ENCODE measurements at places on chromosomes 7 and 10. TPM values are rescaled to one million over a fixed set of nuclear protein-coding genes. Genes with fewer than 3 reads are reported as not detected.
A peak's percentile ranks its signal among the peaks of the same experiment; 100 is the strongest.

The GIMAP7 gene
- not detected for polyA plus RNA-seq

The HMX3 gene
- 0.05 TPM for polyA plus RNA-seq

The DENND2A gene
- polyA plus RNA-seq = 5.0 TPM

The AS3MT gene
- 5.8 TPM for polyA plus RNA-seq

The UNC5B gene
- 27.9 TPM for polyA plus RNA-seq

The SAMD9 gene
- 0.02 TPM for polyA plus RNA-seq

The CNPY1 gene
- not detected for polyA plus RNA-seq

The LIPN gene
- not detected for polyA plus RNA-seq

The AGAP6 gene
- 16.4 TPM for polyA plus RNA-seq

The UTF1 gene
- 0.47 TPM for polyA plus RNA-seq

The SAMD9L gene
- not detected for polyA plus RNA-seq

The ZC3HAV1L gene
- polyA plus RNA-seq = 7.1 TPM

The GDF10 gene
- polyA plus RNA-seq = 0.32 TPM

The SCIN gene
- polyA plus RNA-seq = 0.47 TPM

The RBM28 gene
- polyA plus RNA-seq = 9.6 TPM

- no peak for DNase-seq
Measured at GRCh38 chr10:115980470-115980869, 292.5 kb downstream of the GFRA1 start.

GRCh38 chr7:14023838-14024237, 34.4 kb upstream of the ETV1 start:
- DNase-seq = no peak

- no peak for DNase-seq
Measured at GRCh38 chr10:70227548-70228320, 5.5 kb downstream of the PPA1 start.

DNA sequence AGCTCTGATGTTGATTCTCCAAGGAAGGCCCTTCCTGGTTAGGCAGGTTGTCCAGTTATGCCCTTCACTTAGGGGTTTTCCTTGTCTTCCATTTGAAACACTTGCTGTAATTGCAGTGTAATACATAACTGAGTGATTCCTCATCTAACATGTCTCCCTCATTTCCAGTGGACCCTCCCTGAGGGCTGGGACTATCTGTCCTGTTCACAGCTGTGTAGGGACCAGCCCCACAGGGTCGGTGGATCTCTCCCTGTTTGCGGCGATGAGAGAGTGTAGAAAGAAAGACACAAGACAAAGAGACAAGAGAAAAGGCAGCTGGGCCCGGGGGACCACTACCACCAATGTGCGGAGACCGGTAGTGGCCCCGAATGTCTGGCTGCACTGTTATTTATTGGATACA, 135.9 kb upstream of the EEPD1 start:
- DNase-seq = no peak

DNA sequence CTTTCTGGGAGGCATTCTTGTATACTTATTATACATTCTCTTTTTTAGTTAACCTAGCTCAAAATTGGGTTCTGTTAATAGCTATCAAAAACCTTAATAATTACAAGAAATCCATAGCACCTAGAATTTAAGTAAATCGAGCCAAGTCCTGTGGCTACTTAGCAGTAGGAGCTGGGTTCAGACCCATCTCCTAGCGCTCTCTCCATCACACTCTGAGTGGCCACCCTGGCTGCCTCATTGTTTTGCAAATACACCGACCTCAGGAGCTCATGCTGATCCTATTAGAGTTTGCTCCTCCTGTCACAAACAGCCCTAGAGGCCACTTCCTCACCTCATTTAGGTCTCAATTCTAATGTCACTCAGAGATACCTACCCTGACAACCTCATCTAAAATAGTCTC, 46.2 kb upstream of the OSBPL3 start:
- DNase-seq = peak; percentile 17

- DNase-seq = no peak
Measured at GRCh38 chr7:37061849-37062559, 337.7 kb upstream of the AOAH start.

DNA sequence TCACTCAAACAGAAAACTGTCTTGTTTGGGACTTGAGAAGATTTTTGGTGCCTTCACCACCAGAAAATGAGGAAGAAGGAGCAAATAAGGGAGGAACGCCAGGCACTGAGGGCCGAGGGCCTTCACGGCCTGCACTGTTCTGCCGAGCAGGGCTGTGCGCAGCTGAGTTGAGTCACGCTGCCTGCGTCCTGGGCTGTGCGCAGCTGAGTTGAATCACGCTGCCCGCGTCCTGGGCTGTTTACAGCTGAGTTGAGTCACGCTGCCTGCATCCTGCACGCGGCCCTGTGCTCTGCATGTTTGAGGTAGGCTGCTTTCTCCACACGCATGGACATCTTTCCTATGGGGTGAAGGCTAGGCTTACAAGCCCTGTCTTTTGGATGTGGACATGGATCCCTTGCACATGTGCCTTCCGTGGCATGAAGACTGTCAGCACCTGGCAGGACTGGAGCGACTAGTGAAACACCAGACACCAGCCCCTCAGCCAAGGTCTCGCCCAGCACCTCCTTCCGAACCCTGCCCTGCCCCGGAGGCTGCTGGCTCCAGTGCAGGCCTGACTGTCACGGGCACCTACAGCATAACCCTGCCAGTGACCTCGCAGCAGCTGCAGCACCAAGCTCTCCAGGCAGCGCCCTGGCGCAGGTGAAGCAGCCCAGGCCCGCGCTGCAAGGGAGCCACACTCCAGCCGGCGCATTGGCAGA, 96.7 kb downstream of the HTR5A start:
- no peak for DNase-seq

DNA sequence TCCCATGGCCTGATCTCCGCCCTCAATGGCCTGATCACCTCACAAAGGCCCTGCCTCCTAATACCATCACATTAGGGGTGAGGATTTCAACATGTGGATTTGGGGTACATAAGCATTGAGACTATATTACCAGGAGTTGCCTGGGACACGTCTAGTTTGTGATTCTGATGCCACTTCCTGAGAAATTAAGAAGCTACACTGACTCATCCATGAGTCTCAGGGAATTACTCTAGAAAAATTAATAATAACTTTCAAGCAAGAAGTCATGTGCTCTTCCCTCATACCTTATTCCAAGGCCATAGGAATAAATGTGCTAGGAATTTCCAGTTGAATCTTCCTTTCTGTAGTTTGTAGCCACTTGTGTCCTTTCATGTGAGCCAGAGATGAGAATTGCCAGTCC, 519.3 kb upstream of the MKI67 start:
- DNase-seq = no peak

DNA sequence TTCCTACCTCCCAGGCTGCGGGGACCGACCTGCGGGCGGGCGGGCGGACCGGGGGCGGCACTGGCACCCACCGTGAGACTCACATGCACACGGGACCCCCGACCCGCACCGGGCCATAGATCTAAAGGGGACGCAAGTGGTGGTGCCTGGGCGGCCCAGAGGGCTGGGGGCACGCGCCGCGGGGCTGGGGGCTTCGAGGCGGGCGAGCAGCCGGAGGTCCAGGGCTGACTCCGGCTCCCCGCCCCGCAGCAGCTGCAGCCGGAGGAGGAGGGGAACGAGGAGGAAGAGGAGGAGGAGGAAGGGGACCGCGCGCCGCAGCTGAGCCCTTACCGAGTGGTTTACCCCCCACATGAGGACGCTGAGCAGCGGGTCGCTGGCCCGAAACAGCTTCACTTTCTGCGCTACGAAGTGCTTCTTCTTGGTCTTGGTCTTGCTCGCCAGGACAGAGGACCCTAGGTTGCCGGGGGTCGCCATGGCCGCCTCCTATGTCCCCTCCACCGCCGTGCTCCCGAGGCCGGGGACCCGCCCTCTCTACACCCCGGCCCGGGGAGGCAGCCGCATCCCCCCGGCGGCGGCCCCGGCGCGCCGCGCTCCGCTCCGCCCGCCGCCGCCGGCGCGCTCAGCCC, 412 bp downstream of the PIP4K2A start:
- DNase-seq = no peak

DNA sequence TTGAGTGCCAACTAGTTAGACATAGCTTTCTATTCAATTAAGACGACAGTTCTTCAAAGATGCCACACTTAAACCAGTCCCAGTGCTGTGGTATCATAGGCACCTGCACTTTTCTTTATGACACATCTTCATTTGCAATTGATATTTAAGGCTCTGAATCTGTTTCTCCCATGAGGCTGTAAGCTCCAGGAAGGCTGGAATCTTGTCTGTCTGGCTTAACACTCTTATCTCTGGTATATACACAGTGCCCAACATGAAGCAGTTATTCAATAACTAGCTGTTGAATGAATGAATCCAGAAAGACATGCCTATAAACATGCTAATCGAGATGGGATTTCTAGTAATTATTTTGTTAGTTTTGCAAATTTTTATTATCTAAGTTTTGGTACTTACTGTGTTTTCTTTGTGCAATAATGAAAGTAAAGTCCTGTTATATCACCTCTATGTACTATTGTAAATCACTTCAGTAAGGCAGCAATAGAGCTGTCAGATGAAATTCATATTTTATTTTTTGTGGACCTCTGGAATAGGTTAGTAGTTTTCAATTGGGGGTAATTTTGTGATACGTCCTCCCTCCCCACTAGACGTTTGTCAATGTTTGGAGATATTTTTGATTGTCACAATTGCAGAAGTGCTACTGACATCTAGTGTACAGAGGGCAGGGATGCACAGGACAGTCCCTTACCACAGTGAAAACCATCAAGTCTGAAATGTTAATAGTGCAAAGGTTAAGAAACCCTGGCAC, 51.3 kb upstream of the STEAP4 start:
- DNase-seq = no peak

DNA sequence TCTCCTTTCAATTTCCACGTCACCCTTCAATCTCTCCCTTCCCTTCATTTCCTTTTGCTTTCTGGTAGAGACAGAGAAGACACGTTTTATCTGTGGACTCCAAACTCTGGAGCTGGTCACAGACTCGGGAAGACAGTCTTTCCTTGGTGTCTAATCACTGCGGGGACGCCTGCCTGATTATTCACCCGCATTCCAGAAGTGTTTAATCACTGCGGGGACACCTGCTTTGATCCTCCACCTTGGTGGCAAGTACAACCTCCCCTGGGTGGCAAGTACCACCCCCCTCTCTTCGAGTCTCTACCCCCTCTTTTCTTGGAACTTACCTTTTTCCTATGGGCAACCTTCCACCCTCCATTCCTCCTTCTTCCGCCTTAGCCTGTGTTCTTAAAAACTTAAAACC, 15.3 kb upstream of the LRRC61 start:
- no peak for DNase-seq

GRCh38 chr10:62166331-62167131, 102.1 kb downstream of the RTKN2 start:
- no peak for DNase-seq

- no peak for DNase-seq
Measured at GRCh38 chr10:36443233-36443632, 682.2 kb upstream of the ANKRD30A start.

- no peak for DNase-seq
Measured at GRCh38 chr10:66982792-66983474, 57.1 kb downstream of the LRRTM3 start.

DNA sequence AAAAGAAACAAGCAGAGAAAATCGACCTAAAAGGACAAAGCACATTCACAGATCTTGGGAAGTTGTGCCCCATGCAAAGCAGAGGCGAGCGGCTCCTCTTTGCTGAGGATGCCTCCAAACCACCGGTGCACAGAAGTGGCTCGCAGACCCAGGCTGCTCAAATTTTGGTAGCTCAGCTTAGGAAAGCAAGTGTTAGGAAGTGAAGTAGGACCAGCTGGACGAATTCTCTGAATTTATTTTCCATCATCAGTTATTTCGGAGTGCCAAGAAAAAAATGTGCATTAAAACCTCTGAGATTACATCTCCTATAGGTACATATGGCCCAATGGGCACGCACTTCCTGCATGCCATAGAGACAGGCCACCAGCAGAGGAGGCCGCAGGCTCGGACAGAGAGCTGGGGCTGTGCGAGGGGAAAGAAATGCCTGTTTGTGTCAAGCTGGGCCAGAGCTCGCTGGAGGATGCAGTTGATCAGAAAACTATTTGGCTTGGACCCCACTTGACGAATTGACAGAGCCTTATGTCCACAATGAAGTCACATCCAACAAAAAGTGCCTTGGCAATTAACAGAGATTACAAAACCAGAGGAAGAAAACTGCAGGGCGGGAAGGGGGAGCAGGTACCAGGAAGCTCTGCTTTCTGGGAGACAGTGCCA, 122.3 kb upstream of the LYZL2 start:
- peak; percentile 31 for DNase-seq

- no peak for DNase-seq
Measured at GRCh38 chr7:108515630-108516029, 10.3 kb downstream of the PNPLA8 start.

DNA sequence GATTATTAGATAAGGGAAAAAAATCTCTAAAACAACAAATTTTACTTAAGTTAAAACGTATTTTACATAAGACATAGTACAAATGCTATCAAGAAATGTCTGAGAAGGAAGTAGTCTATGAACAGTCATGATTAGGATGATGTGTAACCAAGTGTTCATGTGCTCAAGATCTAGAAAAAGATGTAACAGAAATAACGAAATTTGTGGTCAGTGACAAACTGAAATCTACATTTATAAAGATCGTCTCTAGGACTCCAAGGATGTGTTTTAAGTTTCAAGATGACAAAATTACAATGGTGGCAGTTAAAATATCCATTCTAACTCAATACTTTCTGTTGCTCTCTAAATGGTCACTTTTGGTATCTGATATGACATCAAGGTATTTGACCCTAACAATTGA, 17.2 kb downstream of the PPP3CB start:
- no peak for DNase-seq

GRCh38 chr10:93034426-93034825, 26.2 kb upstream of the CYP26C1 start:
- no peak for DNase-seq

DNA sequence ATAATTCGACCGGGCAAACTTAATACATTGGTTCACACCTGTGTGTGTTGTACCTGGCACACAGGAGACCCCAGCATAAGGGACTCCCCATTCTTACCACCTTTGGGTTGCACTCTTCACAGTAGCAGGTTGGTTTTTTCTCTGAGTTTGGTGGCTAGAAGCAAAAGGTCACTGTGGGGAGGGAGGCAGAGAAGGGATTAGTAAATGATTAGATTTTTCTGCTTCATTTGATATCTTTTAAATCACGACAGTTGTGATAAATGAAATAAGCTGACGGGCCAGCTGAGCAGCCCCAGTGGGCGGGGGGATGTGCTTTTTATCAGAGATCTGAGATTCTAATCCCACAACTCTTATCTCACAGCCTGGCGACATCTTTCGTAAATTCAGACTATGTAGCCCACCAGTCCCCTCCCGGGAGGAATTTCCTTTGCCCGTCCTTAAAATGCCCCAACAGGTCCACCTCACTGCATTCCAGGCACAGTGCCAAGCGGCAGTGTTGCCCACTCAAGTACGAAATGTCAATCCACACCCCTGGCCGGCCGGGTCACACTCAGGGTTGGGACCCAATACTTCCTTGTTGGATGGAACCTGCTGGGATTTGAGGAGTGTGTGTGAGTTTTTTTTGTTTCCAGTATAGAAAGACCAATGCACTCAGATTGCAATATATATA, 10.5 kb upstream of the KCP start:
- DNase-seq = peak; percentile 42

DNA sequence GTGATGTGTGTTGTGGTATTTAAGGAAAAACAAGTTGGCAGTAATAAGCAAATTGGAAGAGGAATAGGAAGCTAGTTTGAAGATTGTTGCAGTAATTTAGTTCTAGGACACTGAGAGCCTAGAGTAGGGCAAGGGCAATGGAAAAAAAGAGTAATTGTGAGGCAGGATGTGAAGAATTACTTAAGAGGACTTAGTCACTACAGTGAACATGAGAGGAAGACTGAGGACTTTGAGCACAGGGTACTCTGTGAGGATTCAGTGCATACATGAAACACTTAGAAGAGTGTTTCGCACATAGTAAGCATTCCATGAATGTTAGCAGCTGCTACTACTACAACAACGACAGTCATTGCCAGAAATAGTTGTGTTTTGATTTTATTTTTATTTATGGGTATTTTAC, 30.9 kb upstream of the DKK1 start:
- no peak for DNase-seq
